ENCODE measurements at places on chromosomes 6 and 20. TPM values are rescaled to one million over a fixed set of nuclear protein-coding genes. Genes with fewer than 3 reads are reported as not detected.

The LGSN gene
- total RNA-seq, result 1.5 TPM

DNA sequence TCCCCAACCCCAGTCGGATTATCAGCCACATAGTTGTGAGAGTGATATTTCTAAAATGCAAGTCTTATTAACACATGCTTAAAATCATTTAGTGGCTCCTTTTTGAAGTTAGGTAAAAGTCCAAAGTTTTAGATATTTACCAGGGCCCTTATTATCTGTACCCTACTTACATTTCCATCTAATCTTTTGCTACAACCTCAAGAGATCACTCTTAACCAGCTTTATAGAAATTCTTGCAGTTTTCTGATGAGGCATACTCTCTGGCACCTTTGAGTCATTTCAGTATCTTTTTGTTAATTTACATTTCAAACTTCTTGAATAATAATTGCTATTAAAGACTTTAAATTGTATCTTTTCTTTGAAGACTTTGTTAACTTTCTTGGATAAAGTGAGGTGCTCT lies 453.3 kb downstream of the RFPL4B start:
- DNase-seq, result no peak

GRCh38 chr20:34220561-34220960 lies 20.7 kb upstream of the ASIP start:
- DNase-seq, result no peak

GRCh38 chr20:17895641-17896171 lies 72.9 kb downstream of the SNX5 start:
- peak; percentile 54 for DNase-seq

GRCh38 chr6:3454273-3455010 lies 2.4 kb downstream of the SLC22A23 start:
- no peak for DNase-seq
